Neural crest cell (in vitro differentiated cells): ENCODE measurements at places on chromosomes 4 and X.
A peak's percentile ranks its signal among the peaks of the same experiment; 100 is the strongest.

- DNase-seq = no peak
Measured at GRCh38 chr4:70841951-70842350, 2.3 kb upstream of the GRSF1 start.

DNA sequence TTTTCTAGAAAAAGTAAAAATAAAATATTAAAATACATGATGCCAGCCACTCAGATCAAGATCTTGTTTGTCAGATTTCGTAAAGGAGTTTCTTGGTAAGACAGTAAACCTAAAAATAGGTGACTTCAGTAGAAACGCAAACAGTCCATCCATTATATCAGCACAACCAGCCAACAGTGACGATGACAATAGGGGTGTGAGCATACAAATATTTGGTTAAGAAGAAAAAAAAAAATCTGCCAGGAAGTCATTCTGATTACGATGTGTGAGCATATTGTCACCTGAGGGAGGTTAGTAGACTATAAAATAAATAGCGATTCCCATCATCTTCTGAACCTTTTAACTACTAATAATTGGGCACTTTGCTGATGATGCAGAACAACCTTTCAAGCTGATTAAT, 37.6 kb downstream of the SLC7A11 start:
- no peak for DNase-seq

DNA sequence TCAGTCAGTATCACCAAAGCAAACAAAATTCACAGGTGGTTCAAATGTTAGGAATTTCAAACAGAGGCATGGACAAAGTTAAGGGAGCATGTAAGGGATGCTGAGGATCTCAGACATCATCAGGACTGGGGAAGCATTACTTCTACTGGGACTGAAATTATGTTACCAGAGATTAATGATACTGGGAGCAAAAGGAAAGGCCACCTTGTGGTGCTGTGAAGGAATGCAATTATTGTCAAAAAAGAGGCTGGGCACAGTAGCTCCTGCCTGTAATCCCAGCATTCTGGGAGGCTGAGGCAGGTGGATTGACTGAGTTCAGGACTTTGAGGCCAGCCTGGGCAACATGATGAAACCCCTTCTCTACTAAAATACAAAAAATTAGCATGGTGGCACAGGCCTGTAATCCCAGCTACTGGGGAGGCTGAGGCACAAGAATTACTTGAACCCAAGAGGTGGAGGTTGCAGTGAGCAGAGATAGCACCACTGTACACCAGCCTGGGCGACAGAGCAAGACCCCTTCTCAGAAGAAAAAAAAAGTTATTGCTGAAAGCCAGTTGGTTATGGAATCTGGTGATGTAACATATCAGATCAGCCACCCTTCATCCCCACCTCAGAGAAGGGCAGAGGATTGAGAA, 954.3 kb downstream of the PCDH7 start:
- peak; percentile 4 for DNase-seq

- DNase-seq = no peak
Measured at GRCh38 chr4:47221721-47222120, 190.4 kb downstream of the GABRB1 start.

GRCh38 chr4:170088716-170089115, 1.0 kb downstream of the AADAT start:
- DNase-seq = no peak

DNA sequence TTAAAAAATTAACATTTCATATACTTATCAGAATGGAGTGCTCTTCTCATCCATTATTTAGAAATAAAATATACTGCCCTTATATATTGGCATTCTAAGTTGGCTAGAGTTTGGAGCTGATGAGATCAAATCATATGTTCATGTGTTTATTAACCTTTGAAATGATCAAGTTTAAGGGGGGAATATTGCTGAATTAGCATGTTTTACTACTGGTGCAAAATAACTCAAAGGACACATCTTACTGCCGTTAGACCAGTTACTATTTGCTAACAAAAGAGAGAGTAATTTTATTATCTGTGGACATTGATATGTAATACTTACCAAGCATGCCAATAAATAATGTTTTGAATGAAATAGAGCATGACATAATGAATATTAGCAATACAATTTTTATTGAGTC, 901.0 kb downstream of the CCSER1 start:
- DNase-seq = no peak

DNA sequence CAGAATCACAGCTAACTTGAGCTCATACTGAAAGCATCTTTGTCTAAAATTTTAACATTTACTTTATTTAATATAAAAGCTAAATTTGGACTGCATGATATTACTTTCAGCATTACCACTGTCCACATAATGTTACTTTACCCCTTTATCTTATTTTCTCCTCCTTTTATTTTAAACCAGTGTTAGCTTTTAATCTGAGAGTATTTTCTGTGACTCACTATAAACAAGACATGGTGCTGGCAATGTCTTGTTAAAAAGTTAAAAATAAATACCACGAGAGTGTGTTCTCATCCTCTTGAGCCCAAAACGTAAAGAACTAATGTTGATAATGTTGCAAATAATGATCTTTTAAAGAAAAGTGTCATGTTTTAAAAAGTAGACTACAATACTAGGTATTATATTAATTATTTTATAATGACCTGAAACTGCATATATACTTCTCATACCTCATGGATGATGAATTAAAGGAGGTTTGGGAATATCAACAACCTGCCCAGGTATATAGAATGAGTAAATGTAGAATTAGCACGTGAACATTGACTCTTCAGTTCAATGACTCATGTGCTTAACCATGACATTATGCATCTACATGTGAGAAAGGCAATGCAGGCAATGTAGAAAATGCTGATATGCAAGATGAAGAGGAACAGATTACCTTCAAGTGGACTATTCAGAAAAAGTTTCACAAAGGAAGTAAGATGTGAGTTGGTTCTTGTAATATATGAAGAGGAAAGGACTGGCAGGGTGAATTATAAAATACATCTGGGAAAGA, 454.1 kb upstream of the ADGRL3 start:
- DNase-seq = no peak

DNA sequence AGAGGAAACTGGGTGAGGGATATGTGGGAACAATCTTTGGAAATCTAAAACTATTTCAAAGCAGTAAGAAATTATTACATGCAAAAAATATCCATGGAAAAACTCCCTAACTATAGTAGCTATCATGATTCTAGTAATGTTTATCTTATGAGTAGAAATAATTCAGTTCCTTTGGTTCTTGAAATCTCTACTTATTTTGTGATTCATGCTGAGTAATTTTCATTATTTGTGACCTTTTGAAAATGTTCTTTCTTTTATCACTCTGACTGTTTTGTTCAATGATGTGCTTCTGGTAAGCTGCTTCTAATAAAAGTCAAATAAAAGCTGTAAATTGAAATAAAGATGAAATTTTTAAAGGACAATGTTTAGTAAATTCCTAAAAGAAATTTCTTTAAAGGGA, 40.4 kb upstream of the MAGEB10 start:
- no peak for DNase-seq

DNA sequence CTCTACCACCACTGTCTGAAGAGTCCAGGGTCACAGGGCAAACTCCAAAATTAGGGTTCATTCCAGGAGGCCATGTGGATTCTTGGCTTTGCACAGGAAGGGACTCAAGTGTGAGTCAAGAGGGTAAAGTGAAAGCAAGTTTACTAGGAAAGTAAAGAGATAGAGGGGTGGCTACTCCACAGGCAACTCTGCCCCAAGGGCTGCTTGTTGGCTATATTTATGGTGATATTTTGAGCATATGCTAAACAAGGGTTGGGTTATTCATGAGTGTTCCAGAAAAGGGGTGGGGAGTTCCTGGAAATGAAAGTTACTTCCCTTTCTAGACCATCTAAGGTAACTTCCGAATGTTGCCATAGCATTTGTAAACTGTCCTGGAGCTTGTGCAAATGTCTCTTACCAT, 1222.0 kb upstream of the TENM3 start:
- DNase-seq = no peak

GRCh38 chr4:73917081-73917501, 47.9 kb downstream of the CXCL1 start:
- DNase-seq = no peak

- DNase-seq = no peak
Measured at GRCh38 chrX:115535844-115536243, 25.1 kb upstream of the PLS3 start.

- no peak for DNase-seq
Measured at GRCh38 chr4:52755426-52755825, 4.2 kb upstream of the ERVMER34-1 start.

- no peak for DNase-seq
Measured at GRCh38 chr4:164621886-164622521, 131.9 kb upstream of the SMIM31 start.

DNA sequence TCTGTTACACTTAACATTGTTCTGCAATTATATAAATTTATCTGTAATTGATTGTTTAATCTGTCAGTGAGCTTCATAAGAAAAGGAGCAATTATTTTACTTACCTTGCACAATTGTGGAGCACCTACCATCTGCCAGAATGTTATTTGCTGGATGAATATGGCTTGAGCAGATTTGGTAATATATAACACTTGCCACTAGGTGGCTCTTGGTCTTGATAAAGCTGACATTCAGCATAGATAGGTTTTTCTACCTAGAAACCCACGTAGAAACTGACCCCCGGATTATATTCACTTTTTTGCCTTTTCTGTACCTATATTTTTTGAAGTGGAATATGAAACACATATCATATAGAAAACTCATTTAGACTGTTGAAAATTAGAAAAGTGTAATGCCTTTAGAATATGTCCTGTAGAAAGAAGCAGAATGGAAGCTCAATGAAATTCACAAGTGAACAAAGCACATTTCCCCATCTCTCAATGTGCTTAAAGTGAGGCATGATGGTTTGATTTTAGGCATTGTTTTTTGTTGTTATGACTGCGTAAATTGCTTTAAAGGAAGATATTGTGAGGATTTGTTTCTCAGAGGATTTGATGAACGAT, 9.5 kb downstream of the RBPJ start:
- no peak for DNase-seq

- DNase-seq = no peak
Measured at GRCh38 chrX:6768881-6769280, 234.0 kb upstream of the VCX3A start.

GRCh38 chr4:152734699-152735050, 44.9 kb downstream of the TIGD4 start:
- no peak for DNase-seq

- DNase-seq = no peak
Measured at GRCh38 chr4:173998471-173999144, 284.9 kb downstream of the FBXO8 start.

DNA sequence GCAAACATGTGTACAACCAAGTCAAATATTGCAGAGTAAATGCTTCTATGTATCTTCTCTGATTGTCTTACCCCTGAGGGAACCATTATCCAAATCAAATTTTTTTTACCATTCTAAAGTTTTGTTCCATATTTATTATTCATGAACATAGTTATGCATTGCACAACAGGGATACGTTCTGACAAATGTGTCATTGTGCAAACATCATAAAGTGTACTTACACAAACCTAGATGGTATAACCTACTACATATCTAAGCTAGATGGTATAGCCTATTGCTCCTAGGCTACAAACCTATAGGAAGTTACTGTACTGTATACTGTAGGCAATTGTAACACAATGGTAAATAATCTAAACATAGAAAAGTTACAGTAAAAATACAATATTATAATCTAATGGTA, 23.4 kb downstream of the BEX3 start:
- no peak for DNase-seq

- peak; percentile 36 for DNase-seq
Measured at GRCh38 chr4:6909970-6910339, 329 bp downstream of the TBC1D14 start.

GRCh38 chr4:9765091-9765490, 16.3 kb upstream of the DRD5 start:
- DNase-seq = peak; percentile 32

GRCh38 chr4:94455081-94455480, 3.3 kb downstream of the PDLIM5 start:
- DNase-seq = no peak

DNA sequence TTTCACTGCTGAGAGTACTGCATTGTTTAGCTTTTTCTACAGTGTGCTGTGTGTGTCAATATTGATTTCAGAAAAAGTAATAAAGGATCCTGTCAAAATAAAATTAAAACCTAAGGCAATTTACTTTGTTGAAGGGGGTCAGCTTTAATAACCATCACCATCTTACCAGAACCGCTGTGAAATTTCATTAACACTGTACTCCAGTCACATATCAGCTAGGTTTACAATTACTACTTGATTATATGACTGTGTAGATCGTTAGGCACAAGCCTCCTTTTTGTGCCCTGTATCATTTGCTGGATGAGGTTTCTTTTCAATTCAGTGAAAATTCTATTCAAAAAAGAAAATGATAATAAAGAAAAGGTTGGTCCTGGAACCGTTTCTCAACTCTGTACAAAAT, 917.2 kb downstream of the CENPC start:
- DNase-seq = no peak

- DNase-seq = no peak
Measured at GRCh38 chrX:78075787-78076389, 28.2 kb upstream of the PGK1 start.
